AG20443 (cell line): ENCODE measurements at places on chromosomes 7 and 10.
A peak's percentile ranks its signal among the peaks of the same experiment; 100 is the strongest.

DNA sequence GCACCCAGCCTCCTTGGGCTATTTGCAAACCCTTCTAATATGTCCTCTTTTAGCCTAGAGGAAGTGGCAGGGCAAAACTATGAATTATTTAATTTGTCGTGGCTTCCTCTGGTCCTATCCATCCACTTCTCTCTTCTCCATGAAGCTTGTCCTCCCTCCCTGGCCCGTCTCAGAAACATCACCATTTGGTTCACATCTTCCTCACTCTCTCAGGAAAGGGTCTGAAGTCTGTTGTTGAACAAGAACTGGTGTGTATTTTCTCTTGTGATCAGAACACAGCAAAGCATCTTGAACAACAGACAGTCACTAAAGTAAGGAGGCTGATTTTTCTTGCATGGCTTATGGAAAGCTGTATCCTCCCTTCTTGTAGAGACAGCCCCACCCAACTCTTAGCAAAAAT is 550.1 kb upstream of the NRP1 start:
- no peak for DNase-seq

GRCh38 chr7:38367301-38367890 is 94.0 kb upstream of the TARP start:
- DNase-seq, result no peak

GRCh38 chr7:151374726-151375125 is 33.1 kb downstream of the NUB1 start:
- DNase-seq, result no peak

DNA sequence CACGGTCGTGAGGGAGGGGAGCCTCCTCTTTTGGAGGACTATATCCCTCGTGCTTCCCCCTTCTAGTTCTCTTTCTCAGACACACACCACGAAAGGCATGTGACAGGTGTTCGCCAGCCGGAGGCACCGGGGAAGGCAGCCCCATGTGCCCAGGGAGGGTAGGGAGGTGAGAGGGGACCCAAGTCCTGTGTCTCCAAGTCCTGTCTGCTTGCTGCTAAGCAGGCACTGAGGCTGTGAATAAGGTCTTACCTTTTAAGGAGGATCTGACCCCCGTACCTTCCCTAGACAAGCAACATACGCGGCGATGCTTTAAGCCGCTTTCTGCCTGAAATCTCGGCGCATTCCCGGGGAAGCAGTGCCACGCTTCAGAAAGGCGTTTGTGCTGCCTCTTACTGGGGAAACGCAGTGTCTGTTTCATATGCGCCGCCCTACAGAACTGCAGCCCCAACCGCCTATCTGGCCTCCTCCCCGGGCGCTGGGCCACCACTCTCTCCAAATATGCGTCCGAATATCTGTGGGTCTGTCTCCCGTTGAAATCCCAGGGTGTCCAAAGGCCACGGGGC is 770 bp downstream of the PLXNA4 start:
- peak; percentile 91 for DNase-seq

GRCh38 chr7:144761493-144761892 is 74.4 kb downstream of the TPK1 start:
- no peak for DNase-seq
